RWPE1 (cell line): ENCODE measurements at places on chromosomes 16 and 17.

GRCh38 chr16:57540387-57540786 lies 2.1 kb upstream of the ADGRG5 start:
- DNase-seq: no peak

DNA sequence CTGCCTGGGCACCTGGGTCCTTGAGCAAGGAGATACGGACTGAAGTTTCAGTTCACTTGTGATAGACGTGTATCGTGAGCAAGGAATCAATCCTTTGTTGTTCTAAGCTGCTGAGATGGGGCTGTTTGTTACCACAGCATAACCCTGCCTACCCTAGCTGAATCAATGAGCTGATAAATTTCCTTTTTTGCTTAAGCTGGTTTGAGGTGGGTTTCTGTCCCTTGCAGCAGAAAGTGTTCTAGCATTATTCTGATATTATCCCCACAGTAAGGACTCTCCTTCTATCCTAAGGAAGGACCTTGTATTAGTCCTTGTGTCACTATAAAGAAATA lies 51.5 kb downstream of the IL21R start:
- no peak for DNase-seq

DNA sequence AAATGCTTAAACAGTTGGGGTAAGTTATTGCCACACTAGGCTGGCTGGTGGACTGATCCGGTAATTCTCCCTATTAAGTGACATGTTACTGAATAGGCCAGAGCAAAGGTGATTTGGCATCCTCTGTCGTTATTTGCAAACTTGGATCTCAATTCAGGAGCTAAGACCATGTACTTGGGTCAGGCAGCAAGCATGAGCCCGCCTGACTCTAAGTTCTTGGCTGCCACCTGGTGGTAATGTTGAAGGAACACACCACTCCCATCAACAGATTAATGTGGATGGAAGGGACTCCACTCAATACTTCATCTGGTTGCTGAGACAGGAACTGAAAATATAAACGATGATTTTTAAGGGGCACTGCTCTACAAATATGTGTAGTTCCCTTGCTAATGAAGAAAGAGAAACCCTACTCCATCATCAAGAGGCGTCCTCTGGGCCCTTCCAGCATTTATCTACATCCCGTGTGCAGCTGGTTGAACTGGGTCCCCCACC lies 70.8 kb downstream of the EMP2 start:
- peak; percentile 80 for DNase-seq

- DNase-seq: no peak
Measured at GRCh38 chr17:50304781-50305404, 30.6 kb downstream of the TMEM92 start.

GRCh38 chr16:19119564-19119963 lies 5.8 kb downstream of the ITPRIPL2 start:
- DNase-seq: peak; percentile 50

DNA sequence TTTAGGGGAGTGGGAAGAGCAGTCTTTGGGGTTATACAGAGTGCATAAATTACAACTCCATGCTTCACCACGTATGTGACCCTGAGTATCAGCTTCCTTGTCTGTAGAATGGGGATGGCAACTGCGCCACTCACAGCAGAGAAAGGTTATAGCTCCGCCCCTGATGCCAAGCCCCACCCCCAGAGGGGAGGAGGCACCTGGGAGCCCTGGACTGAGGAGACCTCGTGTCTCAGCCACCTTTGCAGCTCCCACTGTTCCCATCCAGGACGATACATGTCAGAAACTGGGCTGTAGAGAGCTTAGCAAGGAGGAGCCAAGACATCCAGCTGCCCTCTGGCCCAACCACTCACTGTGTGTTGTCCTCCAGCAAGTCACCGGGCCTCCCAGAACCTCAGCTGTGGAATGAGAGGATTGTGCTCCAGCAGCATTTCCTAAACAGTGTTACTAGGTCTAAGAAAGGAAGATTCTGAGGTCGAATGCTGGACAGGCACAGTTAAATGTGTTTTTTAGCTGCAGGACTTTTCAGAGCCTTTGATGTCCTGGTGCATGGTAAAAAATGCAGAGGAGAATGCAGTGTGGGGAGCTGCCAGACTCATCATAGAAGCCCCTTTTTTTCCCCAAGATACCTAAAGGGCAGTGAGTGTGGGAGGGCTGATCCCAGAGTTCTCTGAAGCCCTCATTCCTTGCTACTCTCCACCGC lies 49.4 kb downstream of the BEAN1 start:
- no peak for DNase-seq

GRCh38 chr17:34391241-34391640 lies 28.2 kb upstream of the CCL1 start:
- no peak for DNase-seq

GRCh38 chr17:61421460-61421859 lies 21.8 kb downstream of the TBX2 start:
- DNase-seq: no peak

GRCh38 chr17:71183066-71183660 lies 937.7 kb upstream of the SOX9 start:
- no peak for DNase-seq

GRCh38 chr17:8954339-8954738 lies 11.2 kb downstream of the PIK3R5 start:
- DNase-seq: no peak

GRCh38 chr17:75626496-75627038 lies 6.7 kb upstream of the SMIM5 start:
- DNase-seq: no peak

- peak; percentile 82 for DNase-seq
Measured at GRCh38 chr17:62704381-62704971, 77.0 kb downstream of the MRC2 start.

DNA sequence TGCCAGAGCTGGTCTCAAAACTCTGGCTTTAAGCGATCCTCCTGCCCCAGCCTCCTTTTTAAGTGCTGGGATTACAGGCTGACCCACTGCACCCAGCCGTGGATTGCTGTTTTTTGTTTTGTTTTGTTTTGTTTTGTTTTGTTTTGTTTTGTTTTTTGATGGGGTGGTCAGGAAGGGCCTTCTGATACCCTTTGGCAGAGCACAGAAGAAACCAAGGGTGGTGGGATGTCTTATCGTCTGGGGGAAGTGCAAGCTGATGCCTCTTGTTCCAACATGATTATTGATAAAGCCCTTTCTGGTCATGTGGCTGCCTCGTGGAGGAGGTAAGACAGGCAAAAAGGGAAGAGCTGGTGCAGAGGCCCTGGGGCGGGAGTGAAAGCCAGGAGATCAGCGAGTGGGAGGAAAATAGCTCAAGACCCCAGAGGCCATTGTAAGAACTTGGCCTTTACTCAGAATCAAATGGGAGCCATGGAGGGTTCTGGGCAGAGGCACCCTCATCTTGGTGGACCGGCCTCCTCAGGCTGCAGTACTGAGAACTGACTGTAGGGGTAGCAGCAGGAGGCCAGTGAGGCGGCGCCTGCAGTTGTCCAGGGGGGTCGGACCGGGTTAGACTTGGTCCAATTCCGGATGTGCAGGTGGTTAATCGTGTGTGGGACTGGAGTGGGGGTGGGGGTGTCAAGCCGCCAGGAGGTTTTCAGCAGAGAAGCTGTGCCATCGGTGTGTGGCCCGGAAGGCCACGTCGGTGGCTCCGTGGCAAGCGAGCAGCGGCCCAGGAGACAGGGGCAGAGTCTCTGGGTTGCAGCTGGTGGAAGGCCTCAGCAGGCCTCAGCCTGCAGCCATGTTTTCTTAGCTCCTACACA lies 84.4 kb upstream of the GSE1 start:
- no peak for DNase-seq

DNA sequence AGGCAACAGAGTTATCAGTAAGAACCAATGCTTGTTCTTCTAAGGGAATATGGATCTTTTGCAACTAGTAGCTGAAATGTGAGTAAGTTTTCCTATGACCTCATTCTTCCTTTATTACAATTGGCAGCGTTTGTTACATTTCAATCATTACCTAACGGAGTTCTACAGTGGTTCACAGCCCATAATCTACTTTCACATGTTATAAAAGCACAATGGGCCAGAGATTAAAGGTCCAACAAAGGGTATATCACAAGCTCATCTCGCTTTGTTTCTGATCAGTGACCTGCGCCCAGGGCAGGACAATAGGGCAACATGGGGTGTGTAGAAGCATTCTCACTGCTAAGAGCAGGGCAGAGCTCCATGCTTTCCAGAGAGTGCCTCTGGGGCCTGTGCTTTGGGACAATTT lies 279.9 kb upstream of the DYNLRB2 start:
- no peak for DNase-seq

DNA sequence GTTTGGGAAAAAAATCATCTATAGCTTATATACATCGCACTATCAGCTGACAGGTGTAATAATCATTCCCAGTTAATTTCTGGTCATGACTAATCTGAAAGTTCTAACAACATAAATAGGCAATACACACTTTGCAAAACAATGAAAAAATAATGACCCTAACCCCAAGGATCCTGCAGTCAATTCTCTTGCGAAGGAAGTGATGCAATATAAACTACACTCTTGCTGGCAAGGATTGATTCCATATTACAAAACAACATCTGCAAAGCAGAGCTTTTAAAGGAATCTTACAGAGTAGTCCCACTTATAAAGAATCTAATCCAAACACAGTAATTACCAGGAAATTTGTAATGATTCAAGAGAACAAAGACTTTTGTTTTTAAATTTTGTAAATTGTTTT lies 73.4 kb downstream of the MYO1D start:
- DNase-seq: no peak

- DNase-seq: no peak
Measured at GRCh38 chr17:79985943-79986391, 49.7 kb downstream of the TBC1D16 start.

- no peak for DNase-seq
Measured at GRCh38 chr16:22784690-22785214, 29.2 kb upstream of the HS3ST2 start.

- no peak for DNase-seq
Measured at GRCh38 chr17:73163043-73163442, 1.8 kb upstream of the SSTR2 start.

DNA sequence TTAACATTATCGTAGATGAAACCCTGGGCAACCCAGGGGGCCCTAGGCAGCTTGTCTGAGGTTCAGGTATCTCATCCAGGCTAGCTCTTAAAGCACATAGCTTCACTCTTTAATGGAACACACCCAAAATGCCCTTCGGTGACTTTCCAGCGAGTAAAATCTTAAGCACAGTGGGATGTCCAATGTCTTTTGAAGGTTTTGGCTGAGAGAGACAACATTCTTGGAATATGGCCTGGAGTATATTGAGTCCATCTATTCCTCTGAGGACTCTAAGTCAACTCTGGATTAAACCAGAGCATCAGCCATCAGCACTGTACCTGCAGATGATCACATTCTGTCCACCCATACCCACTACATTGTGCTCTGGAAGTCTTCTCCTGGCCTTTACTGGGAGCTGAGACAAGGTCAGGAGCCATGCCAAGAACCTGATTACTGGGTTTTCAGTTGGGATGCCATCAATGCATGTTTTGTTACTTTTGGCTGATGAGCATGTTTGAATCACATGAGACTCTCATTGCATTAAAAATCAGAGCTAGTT lies 63.4 kb upstream of the CDH11 start:
- DNase-seq: no peak

GRCh38 chr17:50848039-50848438 lies 12.7 kb downstream of the WFIKKN2 start:
- DNase-seq: no peak

- DNase-seq: no peak
Measured at GRCh38 chr17:54971147-54971546, 2.6 kb downstream of the STXBP4 start.

- DNase-seq: no peak
Measured at GRCh38 chr17:45347444-45347843, 30.6 kb upstream of the MAP3K14 start.

DNA sequence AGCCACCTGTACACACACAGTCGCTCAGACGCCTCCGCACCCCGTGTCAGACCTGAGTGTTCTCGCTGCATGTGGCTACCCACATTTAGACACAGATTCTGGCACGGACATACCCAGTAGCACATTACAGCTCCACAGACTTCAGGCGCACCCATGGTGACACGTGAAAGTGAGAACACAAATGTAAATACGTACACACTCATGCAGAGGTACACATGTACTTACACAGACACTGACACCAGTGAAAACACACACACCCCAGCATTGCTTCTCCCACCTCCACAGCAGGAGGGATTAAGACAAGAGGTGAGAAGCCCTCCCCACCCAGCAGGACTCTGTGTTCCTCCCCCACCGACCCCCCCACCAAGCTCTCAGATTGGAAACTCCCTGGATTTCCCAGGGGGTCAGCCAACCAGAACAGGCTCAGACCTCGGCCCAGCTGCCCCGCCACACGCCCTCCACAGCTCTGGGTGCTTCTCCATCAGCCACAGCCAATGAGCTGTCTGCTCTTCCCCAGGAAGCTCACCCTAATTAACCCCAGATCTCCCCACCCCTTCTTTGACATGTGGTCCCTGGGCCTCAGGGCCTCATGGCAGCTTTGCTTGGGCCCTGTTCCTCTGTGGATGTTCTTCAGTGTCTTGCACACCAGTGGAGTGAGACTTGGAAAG lies 5.3 kb upstream of the FOXN1 start:
- DNase-seq: no peak

- peak; percentile 8 for DNase-seq
Measured at GRCh38 chr17:67441052-67441895, 64.2 kb downstream of the PITPNC1 start.

DNA sequence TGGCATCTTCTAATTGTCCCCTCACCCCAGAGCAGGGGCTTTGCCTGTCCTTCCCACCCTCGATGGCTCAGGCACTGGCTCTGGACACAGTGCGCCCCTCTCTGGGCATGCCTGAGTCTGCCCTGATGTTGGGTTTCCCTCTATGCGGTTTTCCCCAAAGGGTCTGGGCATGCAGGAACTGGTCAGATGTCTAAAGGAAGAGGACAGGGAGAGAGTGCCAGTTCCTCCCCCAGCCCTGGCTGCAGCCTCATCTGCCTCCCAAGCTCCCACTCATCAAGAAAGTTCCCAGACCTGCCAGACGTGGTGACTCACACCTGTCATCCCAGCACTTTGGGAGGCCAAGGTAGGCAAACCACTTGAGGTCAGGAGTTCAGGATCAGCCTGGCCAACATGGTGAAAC lies 41.3 kb upstream of the PABPN1L start:
- DNase-seq: peak; percentile 84

DNA sequence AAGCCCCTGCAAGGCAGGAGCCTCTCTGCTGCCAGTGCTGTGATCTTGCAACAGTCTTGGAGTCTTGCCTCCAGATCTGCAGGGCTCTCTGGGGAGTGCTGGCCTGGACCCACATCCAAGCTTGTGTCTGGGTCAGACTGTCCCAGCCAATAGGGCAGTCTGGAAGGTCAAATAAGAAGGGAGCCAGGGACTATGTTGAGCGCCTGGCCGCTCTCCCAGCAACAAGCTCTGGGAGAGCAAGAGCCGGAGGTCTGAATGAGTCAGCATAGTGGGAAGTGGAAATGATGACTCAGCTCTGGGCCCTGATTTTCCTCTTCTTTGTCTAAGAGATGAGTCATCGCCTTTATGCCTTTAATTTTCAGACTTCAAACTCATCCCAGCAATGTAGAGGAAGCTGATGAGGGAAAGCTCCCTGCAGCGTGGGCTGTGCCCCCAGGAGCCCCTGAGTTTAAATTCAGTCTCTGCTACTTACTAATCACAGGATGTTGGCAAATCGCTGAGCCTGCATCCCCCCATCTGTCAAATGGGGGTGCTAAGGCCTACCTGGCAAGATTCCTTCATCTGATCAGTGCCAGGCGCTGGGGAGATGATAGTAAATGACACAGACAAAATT lies 43.6 kb upstream of the HAPSTR1 start:
- peak; percentile 92 for DNase-seq
